ENCODE measurements at places on chromosomes 12 and 14.
A peak's percentile ranks its signal among the peaks of the same experiment; 100 is the strongest.

- peak; percentile 100 for DNase-seq
Measured at GRCh38 chr14:24171422-24172260, at the start of gene REC8. REC8 (plus strand) TSS chr14:24172080; CDS start chr14:24172553, 473 bp downstream.

GRCh38 chr14:74634964-74635363 lies 22.9 kb upstream of the LTBP2 start:
- DNase-seq = no peak

- DNase-seq = no peak
Measured at GRCh38 chr14:31819281-31819680, 257.8 kb upstream of the ARHGAP5 start.

GRCh38 chr12:121753844-121754264 lies 39.6 kb downstream of the RHOF start:
- no peak for DNase-seq

DNA sequence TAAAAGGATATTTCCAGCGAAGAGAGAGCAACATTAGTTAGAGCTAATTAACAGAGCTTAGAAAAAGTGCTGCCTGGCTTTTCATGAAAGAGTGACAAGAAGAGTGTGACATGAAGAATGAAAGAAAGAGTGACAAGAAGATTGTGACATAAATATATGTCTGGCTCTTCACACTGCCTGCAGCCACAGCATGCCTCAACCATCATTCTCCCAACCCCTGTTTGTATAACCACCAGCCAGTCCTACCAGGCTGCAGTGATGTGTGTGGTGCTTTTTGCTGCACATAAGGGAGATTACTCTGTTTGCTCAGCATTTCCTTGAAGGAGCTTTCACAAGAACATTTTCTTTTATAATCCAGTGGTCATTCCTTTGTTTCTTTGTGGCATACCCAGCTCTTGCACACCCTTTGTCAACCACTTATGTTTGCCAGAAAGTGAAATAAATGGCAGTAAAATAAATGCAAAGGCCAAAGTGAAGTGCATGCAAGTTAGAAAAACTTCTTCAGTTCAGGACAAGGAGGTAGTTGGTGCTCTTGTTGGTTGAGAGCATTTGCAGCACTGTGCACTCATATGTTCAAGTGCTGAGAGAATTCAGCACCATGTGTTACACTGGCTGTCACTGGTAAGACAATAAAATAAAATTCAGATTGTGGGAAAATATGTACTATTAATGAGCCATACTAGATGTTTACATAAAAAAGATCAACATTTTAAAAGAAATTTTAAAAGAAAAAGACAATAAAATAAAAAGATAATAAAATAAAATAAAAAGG lies 50.6 kb downstream of the KIF21A start:
- DNase-seq = no peak

GRCh38 chr14:32697114-32697513 lies 241.6 kb upstream of the NPAS3 start:
- DNase-seq = no peak

DNA sequence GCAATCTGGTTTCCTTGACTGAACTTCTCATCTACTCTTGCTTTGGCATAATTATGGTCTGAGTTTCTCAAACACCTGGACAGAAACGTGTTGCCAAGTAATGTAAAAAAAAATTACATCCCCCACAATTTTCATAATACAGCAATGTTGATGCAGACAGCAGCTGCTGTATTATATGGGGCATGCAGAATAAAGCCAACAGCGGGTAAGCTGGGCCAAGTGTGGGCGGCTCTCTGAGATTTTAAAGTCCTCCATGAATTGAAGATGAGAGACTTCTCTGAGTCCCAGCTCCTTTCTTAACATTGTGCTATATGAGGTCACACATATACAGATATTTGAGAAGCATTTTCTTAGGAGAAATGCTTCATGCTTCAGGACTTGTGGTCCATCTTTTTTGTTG lies 881.2 kb downstream of the GALC start:
- no peak for DNase-seq

DNA sequence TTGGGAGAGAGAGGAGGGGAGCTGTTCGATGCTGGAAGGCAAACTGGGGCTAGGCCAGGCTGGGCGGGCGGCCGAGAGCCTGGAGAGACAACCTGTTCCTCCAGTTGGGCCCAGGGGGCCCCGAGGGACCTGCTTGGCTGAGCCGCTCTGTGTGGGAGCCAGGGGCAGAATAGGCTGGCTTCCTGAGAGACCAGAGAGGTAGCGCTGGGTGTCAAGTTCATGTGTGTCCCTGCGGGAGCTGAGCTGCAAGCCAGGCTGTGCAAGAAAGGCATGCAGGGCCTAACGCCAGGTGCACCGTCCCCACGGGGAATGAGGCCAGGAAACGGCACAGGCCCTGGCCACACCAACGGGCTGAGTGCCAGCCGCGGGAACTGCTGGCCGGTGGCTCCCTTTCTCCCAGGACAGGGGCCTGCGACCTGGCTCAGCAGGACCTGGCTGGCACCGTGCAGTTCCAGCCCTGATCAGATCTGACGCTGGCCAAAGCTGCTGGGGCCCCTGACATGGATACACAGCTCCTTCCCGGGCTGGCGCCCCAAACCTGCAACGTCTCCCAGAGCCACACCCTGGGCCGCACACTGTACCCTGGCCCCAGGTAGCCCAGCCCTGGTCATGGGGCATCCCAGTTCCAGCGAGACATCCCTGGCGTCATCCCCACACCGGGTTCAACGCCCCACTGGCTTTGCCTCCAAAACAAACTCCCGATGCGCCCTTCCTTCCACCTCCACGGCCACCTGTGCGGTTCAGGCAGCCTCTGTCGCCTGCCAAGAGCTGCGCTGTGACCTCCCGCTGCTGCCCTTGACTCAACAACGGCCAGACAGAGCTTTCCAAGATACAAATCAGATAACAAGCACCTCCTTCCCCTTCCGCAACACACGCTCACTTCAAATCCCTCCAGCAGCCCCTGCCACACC lies 65.0 kb downstream of the RFLNA start:
- DNase-seq = no peak

GRCh38 chr14:28059254-28059653 lies 707.3 kb upstream of the FOXG1 start:
- no peak for DNase-seq

DNA sequence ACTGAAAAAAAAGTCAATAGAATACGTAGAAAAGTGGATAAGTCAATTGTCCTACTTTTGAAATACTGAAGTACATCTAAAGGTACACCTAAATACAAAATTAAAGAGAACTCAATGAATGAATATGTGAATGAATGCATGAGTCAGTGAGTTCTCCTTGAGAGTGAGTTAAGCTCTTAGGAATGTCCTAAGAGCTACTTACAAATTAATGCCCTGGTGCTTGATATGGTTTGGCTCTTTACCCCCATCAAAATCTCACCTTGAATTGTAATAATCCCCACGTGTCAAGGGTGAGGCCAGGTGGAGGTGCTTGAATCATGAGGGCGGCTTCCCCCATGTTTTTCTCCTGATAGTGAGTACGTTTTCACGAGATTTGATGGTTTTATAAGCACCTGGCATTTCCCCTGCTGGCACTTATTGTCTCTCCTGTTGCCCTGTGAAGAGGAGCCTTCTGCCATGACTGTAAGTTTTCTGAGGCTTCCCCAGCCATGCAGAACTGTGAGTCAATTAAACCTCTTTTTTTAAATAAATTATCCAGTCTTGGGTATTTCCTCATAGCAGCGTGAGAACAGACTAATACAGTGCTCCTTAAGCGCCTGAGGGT lies 192.2 kb upstream of the ARHGAP5 start:
- DNase-seq = no peak

- DNase-seq = no peak
Measured at GRCh38 chr12:45183246-45183645, 32.6 kb upstream of the ANO6 start.

DNA sequence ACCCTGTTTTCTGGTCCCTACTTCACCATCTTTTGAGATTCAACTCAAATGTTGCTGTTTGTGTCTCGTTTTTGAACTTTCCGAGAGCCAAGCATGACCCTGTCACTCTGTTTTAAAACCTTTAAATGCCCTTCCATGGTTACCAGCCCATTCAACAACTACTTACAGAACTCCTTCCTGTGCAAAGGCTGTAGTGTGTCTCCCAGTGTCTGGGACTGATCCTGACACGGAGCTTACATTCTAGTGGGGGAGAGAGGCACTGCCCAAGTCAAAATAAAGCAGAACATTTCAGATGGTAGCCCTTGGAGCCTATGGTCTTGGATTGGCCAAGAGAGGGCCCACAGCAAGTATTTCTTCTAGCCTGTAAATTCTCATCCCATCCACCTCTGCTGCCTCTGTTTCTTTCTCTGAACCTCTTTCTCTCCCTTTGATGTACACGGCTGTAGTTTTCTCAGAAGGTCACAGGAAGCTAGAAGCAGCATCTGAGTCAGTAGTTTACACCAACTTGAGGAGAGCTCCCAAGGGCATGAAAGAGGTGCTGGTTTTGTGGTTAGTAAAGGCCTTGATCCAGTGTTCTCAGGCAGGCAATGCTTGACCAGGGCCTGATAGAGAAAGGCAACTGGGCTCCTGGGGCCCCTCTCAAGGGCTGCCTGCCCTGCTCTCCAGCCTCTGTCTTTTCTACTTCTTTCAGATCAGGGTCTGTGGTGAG lies 42.3 kb upstream of the SLC24A4 start:
- no peak for DNase-seq

DNA sequence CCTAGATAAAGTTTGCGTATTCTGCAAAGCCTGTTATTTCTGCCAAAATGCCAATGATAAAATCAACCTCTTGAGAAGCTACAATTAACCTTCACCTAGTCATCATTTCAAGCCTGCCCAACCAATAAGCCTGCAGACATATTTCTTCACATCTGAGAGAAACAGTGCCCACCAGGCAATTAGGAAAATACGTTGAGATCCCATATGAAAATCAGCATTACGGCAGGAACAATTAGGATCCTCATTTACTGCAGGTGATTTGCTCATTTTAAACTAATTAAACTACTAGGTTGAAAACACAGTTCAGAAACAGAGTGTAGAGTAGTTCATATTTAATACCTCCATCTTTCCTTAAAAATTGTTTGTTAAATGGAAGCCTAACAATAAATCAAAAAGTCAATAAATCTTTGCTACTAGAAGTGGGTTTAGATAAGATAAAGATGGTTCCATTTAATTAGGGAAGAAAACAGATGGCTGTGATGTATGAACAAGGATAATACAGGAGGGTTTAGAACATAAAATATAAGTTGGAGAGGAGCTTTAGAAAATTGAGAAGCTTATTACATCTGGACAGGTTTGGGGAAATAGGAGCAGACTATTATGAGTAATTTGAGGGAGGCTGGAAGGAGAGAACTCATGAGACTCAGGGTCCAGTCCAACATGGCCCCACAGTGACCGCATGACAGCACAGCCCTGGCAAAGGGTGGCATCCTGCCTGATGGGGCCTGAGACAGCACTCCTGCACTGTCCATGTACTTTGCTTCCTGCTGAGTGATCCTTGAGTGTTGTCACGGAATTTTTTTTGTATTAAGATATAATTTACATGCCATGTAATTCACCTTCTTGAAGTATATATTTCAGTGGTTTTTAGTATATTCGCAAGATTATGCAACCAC lies 26.9 kb upstream of the PYGL start:
- peak; percentile 32 for DNase-seq

- DNase-seq = no peak
Measured at GRCh38 chr14:105382343-105383082, 15.8 kb upstream of the TEX22 start.

DNA sequence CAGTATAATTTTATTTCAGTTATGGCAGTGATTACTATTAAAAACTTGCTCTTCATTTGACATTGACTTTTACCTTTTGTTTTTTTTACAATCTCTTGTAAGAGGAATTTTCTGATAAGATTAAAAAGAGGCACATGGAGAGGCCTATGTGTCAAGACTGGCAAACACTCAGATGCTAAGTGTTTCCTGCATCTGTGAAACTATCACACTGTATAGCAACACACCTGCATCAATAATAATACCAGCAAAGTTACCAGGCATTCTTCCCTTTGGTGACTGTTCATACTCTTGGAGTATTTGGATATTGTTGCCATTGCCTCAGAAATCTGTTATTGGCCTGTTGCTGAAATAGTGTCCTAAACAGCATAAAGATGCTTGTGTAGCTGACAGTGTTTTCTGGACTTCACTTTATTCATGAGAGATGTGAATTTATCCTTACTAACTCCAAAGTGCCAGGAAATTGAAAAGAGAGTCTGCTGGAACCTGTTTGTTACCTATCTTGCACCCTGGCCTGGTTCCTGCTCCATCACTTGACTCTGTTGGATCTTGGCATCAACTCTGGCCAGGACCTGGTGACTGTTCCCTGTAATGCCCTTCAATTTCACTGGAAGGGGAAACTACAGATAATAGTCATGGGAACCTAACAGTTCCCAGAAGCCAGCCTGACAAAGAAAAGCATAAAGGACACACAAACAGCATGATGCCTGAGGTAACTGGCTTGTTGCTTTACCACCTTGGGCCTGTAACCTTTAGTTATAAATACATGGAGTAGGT lies 19.8 kb downstream of the SLC16A7 start:
- no peak for DNase-seq

DNA sequence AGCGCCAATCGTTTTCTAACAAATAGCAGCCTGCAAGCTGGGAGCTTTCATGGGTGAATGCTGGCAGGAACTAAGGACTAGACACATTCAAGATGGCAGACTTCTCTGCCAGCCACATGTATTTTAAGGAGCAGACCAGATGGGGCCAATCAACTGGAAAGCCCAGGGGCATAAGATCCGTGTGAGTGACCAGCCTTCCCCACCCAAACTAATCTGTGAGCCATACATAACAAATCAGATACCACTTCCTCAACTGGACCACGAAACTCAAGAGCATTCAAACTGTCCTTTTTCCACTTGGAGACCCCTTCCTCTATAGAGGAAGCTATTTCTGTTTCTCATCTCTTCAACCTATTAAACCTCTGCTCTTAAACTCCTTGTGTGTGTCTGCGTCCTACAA lies 9.7 kb downstream of the TCL1B start:
- DNase-seq = no peak

- no peak for DNase-seq
Measured at GRCh38 chr12:91349476-91349875, 166.9 kb upstream of the DCN start.

GRCh38 chr14:36324897-36325296 lies 4.5 kb upstream of the MBIP start:
- DNase-seq = no peak

- DNase-seq = no peak
Measured at GRCh38 chr12:117587631-117588287, 226.3 kb upstream of the NOS1 start.

DNA sequence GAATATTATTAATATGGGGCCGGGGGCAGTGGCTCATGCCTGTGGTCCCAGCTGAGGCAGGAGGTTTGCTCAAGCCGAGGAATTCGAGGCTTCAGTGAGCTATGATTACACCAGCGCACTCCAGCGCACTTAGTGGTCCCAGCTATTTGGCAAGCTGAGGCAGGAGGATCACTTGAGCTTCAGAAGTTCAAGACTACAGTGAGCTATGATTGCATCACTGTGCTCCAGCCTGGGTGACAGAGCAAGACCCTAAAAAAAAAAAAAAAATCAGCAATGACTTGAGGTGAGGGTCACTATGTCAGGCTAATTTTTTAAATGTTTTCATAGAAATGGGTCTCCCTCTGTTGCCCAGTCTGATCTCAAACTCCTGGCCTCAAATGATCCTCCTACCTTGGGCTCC lies 243.4 kb downstream of the RBM19 start:
- no peak for DNase-seq
